ENCODE measurements at places on chromosomes 5 and 9.

DNA sequence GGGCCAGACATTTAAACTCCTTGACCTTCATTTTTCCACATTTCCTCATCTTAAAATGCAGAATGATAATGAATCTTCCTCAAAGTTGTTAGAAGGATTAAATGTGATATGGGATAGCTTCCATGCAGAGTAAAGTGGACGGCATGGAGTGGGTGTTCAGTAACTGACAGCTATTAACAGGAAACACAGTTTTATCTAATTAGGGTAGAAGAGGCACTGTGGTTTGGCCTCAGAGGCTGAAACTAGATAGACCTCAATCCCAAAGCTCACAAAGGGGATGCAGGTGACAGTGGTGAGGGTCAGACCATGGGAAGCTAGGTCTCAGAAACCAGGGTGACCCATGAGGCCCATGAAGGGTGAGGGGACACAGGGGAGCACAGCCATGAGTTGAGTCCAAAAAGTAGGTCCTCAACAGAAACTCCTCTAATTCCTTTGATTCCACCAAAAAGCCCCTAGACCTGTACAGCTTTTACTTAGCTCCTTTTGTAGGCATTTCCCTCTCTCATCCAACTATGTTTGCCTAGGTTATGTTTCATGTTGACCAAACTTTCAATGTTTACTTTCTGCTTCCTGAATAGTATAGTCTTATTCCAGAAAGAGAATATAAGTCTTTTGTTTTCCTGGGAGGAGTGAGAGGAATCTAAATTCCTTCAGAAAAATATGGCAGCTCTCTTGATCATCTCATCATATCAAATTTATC is 27.9 kb upstream of the GLDC start:
- no peak for DNase-seq

GRCh38 chr9:74036549-74037231 is 460.4 kb upstream of the RORB start:
- no peak for DNase-seq

GRCh38 chr9:113399646-113400200 is 1.4 kb downstream of the ALAD start:
- DNase-seq: no peak

DNA sequence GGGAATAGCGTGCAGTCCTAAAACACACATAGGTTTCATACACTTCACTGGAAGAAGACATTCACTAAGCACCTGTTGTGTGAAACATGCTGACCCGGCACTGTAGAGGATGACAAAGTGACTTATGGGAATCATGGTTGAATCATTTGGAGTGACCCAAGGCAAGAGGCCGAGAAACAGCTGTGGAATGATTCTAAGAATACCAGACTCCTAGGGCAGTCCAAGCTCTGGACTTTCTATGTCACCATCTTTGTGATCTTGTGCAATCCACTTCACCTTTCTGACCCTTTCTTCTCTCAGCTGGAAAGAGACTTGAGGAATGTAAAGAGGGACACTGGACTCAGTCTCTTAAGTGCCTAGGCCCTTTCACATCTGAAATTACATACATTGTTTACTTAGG is 13.1 kb downstream of the MSANTD3 start:
- no peak for DNase-seq

- no peak for DNase-seq
Measured at GRCh38 chr5:78544561-78545201, 103.9 kb downstream of the LHFPL2 start.

- no peak for DNase-seq
Measured at GRCh38 chr9:137076636-137077009, 694 bp upstream of the UAP1L1 start.

All from T1000 (cell line).